ENCODE measurements at places on chromosomes 1 and 21.

GRCh38 chr1:220344745-220345144 lies 72.5 kb upstream of the RAB3GAP2 start:
- DNase-seq, result no peak

DNA sequence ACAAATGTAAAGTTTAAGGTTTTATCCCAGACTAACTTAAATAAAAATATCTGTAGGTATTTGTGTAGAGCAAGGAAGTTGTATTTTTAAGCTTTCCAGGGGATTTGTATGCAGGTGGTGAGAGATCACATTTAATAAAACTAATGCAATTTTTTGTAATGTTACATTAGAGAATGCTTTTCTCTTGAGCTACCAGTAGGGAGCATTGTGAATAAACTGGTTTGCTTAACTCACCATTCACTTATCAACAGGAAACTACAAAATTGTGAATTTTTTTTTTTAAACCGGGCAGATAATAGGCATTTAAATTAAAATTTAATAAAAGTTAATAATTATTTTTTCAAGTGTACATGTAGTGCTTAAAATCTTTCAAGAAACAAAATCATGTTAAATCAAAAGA lies 78.6 kb downstream of the IVNS1ABP start:
- DNase-seq, result no peak

DNA sequence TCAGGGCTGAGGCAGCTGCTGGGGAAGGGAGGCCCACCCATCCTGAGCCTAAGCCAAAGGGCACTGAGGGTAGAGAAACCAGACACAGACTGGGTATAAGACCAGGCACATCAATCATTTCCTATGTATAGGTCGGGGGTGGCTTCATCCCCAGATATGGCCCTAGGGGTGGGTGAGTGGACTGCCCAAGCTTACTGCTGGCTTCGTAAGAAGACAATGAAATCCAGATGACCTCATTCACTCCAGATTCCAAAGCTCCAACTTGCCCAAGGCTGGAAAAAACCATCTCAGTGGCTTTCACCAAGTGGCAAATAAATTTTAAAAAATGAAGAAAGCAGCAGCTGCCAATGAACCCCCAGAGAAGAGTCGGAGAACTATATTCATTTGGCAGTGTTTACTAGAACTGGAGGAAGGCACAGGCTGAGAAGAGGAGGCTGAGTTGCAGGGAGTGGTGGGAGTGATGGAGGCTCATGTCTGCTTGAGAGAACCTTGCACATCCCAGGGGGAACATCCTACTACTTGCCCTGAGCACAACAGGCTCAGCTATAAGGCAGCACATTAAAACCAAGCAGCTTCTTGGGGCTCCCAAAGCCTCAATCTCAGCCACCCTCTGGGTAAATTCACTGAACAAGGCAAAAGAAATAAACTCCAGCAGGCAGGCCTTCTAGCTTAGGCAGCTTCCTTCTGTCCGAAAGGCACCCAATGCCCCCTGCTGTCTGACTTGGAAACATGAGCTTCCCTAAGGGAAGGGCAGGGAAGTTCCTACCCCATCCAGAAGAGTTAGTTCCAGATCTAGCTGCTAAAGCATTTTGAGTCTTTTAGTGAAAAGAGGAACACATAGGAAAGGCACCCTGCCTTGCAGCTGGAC lies 14.1 kb downstream of the PEA15 start:
- DNase-seq, result peak; percentile 52

DNA sequence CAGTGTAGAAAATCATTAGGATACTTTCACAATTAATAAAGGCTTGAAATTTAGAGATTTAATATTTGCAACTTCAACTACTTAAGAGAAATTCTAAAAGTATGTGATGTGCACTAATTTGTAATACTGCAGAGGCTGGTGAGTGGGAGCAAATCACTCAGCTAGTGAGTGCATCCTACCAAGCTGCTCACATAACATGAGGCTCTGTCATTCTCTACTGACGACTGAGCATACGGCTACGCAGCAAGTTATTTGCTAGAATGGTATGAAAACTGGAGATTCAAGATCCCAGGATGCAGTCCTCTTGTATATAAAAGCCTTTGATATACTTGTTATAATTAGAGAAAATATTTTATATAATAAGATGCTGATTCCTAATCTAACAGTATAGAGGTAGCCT lies 90.1 kb downstream of the ATP1B1 start:
- DNase-seq, result no peak

GRCh38 chr1:88658419-88658818 lies 25.7 kb upstream of the PKN2 start:
- no peak for DNase-seq

GRCh38 chr1:31781756-31782371 lies 17.7 kb upstream of the ADGRB2 start:
- DNase-seq, result no peak

DNA sequence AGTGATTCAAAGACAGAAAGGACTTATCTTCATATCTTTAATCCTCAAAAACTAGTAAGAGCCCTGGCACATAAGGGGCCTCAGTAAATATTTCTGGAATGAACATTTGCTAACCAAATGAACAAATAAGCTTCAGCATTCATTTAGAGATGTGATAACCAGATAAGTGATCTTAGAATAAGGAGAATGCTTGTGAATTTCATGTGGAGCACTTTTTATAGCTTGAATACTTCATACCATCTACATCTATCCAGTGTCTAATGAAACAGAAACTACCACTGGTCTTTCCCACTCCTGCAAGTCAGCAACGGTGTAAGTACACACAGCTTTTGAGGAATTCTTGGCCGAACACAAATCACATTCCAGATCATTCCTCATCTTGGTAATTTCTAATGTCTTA lies 38.5 kb downstream of the EDEM3 start:
- no peak for DNase-seq

DNA sequence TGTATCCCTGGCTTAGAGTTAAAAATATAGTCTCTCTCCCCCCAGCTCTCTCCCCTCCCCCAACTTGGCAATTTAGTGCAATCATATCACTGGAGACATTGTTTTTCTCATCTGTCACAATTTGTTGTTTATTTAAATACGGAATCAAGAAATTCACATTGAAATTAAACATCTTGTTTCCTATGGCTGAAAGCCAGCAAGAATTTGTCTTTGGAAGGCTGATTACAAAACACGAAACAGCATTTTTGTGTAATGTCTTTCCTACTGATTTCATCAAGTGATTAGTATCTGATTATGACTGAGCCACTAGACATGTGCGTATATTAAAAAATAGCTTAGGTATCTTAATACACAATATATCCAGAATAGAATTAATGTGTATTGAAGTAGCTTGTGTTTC lies 119.7 kb downstream of the LYPLAL1 start:
- DNase-seq, result no peak

DNA sequence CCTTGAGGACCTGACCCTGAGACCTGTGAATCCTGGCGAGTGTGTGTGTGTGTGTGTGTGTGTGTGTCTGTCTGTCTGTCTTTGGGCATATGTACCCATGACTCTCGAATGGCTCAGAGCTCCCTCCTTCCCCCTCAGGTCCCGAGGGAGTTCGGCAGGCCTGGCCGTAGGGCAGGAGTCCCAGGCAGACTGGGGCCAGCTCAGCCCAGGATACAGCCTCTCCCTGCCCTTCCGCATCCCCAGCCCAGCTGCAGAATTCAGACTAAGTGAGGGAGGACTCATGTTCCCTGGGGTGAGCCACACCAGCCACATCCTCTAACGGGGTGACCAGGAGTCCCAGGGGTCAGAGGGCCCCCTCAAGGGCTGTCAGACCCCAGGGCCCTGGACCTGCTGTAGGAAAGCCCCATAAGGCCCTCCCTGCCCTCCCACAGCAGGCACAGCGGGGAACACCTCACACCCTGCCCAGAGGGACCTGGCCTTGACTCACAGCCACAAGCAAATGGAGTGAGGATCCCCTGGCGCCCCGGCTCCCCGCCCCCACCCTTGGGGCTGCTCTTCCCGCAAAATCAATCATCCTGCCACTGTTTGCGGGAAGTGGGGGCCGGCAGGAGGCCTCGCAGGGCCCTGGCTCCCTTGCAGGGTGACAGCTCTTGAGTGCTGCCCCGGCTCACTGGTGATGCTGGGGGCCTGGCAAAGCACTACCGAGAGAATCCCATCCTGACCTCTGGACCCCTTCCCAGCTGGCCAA lies 101.7 kb upstream of the CASZ1 start:
- DNase-seq, result peak; percentile 60

DNA sequence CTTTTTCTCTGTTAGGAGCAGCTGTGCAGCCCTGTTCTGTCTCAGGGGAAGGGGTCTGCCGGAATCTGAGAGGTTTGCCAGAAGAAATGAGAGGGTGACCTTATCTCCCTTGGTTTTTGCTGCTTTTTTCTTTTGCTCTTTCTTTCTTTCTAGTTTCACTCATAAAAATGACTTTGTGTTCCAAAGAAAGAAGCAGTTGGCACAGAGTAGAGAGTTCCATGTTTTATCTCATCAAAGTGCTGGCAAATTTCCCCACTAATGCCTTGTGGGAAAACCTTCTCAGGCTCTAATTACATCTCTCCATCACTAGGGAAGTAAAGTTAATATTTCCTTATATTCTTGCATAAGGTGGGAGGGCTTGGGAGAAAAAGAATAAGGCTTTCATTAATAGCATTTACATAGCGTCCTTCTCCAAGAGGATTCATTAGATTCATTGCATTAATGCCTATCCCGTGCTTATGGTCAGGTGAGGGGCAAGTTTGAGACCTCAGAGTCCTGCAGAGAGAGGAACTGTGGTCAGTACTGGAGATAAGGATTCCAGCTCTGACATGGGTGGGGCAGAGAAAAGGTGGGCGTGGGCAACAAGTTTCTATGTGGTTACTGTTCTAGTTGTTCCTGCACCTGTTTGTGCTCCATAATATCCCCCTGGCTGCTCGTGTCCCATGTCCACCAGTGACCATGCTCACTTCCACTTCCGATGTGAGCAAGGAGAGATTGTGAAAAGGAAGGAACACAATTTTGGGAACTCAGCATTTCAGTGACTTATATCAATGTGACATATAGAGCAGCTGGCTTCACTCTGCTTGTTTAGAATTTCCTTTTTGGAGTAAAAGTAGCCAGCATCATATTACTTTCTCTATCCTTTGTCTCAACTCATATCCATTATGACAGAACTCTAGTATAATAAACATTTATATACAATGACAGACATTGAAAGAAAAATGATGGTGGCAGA lies 79.5 kb downstream of the DISC1 start:
- DNase-seq, result no peak

DNA sequence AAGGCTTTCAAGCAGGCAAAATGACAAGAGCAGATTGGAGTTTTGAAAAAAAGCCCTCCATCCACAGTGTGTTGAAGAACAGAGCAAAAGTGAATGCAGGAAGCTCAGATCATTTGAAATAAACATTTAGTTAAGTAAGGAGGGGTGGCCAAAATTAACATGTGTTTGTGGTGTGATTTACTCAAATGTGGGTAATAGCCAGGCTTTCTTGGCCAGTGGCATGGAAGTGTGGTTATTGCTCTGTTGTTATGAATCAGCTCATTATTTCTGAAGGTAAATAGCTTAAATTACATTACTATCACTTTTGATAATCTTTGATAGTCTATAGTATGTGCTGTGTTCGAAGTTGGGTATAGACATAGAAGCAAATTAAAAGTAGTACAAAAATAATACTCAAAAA lies 485.9 kb downstream of the LMO4 start:
- no peak for DNase-seq

- DNase-seq, result no peak
Measured at GRCh38 chr1:27557596-27558340, 46.2 kb downstream of the AHDC1 start.

DNA sequence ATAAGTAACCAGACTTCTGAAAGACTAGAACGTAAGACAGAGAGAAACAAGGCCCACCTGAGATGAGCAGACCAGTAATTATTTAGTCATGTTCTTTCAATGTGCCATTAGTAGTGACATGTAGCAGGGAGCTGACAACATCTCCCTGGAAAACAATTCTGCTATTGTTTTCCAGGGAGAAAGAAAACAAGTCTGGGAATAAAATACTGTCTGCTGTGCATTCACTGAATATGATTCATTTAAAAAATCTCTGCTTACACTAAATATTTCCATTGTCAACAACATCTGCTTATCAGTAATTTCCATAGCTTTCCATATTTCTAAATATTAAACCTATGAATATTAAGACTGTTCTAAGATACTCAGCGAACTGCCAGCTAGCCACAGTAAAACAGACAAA lies 80.0 kb downstream of the VCAM1 start:
- DNase-seq, result no peak

DNA sequence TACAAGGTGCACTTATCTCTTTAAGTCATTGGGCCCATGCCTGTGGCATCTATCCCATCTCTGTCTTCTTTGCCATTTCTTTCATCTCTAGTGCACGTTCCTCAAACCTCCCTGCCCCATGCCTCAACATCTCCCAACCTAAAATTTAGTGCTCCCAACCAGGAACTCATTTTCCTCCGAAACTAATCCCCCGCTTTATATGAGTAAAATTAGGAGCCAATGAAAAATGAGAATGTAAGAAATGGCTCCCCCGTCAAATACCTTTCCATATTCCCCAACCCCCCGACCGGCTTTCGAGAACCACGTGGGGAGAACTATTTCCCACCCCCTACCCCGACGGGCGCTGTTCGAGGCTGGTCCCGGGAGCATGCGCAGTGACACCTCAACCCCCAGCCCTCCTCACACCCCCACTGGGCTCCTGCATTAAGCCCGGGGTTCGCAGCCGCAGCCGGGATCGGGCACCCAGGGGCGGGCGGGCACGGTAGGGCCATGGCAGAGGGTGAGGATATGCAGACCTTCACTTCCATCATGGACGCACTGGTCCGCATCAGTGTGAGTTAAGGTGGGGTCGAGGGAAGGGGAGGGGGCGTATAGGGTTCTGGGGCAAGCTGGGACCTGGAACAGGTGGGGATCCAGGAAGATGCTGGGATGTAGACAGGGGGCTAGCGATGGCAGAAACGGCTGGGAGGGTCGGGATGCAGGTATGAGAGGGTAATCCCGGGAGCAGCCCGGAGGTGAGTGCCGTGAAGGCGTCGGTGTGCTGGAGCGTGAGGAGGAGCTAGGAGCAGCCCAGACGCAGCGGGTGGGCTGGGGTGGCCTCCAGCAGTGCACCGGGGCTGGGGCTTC lies at the start of gene TRIM46:
TRIM46 (plus strand) TSS at position 372 of the 846 bp plus-strand sequence; CDS start at position 490, 118 bp downstream.
- DNase-seq, result peak; percentile 86

- DNase-seq, result no peak
Measured at GRCh38 chr1:200364091-200364759, 45.6 kb downstream of the ZNF281 start.

DNA sequence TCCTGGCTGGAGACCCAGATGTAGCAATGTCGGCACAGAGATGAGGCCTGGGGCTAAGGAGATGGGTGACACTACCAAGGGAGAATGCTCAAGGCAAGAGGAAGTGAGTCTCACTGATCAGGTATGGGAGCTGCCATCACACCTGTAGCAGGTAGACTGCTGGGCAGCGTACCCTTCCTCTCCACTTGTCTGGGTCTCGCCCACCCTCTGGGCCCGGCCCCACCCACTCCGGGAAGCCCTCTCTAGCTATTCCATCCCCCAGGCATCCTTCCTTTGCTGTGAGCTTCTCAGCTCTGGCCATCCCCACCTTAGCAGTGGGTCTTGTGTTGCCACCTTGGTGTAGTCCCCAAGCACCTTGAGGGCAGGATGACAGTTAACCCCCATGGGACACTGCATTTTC lies 87.7 kb upstream of the EDN2 start:
- DNase-seq, result no peak

GRCh38 chr1:51636191-51636590 lies 19.3 kb downstream of the OSBPL9 start:
- DNase-seq, result no peak
